OCI-M1 (cell line): ENCODE measurements at places on chromosomes 11 and 22.

- no peak for DNase-seq
These were observed 852.5 kb upstream of the TENM4 start for GRCh38 chr11:80293293-80293692.

DNA sequence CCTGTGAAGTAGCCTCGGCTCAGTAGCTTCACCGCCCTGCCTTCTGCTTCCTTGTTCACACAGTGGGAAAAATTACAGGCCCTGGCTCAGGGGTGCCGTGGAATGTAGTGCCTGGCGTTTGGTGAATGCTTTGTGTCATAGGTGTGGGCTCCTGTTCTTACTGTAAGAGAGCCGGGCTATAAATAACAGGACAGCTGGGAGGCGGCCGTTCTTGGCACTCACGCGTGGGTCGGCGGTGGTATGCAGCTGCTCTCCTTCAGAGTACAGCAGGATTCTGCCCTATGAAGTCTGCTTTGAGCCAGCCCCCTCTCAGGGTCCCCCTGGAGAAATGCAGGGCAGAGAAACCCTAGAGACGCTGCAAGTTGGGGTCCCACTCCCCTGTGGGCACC is 84.2 kb downstream of the CTTN start:
- no peak for DNase-seq

- DNase-seq, result peak; percentile 98
These were observed 14.6 kb upstream of the TEF start for GRCh38 chr22:41367039-41367679.

DNA sequence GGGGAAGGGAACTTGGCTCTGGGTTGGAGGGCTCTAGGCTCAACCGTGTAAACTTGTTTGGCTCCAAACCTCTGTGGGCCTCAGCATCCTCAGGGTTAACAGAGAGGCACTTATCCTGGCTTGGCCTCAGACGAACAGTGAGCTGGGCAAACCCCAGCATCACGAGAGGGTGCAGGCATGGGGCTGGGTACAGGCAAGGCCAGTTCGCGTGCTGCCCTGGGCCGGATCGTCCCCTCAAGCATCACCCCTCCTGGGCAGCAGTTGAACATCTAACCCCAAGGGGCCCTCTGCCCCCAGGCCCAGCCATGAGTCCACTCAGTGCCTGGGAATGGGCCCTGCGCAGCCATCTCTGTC is 1.9 kb downstream of the EHBP1L1 start:
- no peak for DNase-seq

DNA sequence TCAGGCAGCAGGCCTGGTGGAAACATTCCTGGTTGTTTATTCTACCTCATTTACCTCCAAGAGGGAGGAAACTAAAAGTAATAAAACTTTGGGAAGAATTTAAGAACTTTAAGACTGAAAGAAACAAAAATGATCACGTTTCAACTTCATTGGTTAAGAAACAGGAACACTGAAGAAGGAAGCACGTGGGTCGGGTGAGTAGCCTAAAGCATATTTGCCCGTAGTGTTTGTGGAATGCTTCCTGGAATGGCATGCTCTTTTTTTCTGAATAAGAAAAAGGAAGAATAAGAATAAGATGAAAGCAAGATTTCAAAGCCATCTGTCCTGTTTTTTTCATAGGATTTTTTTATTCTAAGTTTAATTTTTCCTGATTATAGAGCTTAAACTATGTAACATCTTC is 83.1 kb downstream of the WNT11 start:
- no peak for DNase-seq

GRCh38 chr22:41658869-41659268 is 29.8 kb downstream of the SNU13 start:
- DNase-seq, result no peak

DNA sequence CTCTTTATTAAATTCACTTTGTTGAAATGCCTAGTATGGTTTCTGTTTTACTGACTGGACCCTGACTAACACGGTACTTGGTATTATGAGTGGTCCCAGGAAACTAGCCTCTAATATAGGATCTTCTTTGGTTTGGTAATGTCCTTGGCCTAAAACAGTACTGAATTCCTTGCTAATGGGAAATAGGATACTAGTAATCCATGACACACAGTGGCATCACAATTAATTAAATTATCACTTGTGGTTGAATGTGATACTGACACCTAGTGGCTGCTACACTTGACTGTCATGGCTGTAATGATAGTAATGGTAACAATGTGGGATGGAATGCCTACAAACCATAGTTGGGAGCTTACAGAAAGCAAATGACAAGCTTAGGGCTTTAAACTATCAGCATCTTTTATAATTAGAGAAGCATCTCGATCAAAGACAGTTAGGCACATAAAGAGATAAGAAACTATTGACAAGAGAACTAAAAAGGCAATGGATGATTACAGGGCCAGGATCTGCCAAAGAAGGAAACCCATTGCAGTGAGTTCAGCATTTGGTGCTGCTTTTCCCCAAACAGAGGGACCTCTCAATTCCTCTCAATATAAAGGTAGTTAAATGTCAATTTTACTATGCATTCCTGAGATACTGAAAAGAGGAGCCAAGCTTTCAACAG is 8.6 kb downstream of the DNHD1 start:
- peak; percentile 67 for DNase-seq

- DNase-seq, result no peak
These were observed 17.4 kb upstream of the ABCC8 start for GRCh38 chr11:17494019-17494418.

DNA sequence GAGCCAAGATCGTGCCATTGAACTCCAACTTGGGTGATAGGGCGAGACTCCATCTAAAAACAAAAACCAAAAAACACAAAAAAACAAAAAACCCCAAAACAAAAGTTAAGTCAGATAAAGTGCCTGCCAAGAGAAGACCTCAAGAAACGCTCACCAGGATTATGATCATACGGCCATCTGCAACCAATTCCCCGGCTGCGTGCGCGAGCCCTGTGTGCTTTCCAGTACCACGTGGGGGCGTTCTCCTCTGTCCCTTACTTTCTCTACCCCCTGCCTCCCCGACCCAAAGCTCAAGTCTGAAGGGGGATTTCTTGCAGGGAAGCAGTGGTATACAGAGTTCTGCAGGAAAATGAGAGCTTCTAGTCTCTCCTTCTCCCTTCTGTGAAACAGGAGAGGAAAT is 10.5 kb upstream of the RPS19BP1 start:
- peak; percentile 72 for DNase-seq

DNA sequence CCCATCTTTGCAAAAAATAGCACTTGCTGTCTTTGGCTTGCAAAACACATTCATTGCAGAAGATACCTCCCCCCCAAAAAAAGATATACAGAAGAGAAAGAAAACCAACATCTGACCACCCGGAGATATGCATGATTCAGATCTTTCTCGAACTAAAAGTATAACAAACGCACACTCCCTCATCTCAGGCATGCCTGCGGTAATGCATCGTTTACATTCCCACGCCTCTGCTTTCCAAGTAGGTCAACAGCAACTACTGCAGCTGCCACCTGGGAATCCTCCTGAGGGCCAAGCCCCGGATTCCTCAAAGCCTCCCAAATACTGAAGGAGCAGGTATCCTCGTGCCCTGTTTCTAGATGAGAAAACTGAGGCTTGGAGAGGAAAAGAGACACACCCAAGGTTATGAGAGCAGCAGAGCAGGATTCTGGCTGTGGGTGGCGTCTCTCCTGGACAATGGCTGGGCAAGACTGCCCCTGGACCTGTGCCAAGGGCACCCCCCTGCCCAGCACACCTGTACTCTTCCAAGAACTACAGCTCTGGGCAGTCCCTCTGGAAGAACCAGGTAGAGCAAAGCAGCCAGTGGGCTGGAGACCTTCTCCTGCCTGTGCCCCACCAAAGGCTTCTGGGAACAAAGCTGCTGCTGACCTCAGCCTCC is 38.1 kb downstream of the NUP50 start:
- no peak for DNase-seq

DNA sequence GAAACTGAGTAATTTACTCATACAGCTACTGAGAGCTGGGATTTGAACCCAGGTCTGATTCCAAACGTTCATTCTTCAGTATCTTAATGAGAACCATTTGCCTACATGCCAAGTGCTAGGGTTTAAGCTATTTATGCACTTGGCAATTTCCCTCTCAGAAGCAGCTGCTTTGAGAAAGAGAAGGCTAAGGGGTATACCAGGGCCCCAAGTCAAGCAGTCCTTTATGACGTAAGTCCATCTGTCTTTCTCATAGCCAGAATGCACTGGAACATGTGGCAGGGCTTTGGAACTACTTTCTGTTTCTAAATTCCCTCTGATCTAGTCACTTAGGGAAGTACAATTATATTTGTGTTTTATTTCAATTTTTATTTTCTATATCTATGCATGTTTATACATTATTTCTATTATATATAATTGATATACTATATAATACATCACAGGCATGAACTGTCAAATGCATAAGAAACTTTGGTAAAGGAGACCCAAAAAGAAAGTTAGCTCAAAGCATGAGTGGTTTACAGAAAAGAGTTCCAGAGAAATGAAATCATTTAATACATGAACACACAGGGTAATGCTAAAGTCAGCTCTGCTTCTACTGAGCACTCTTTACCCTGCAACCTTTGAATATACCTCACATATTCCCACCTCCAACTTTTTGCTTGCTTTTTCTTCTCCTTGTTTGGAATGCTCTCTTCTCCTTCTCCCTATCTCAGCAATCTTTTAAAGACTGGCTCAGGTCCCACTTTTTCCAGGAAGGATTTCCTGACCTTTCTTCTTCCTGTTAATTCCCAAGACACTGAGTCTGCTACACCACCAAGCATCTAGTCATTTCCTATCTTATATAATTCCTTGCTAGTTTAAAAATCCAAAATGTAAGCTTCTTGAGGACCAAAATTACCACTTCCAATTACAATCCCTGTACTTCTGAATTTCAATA is 80.5 kb upstream of the GDPD4 start:
- DNase-seq, result peak; percentile 73

DNA sequence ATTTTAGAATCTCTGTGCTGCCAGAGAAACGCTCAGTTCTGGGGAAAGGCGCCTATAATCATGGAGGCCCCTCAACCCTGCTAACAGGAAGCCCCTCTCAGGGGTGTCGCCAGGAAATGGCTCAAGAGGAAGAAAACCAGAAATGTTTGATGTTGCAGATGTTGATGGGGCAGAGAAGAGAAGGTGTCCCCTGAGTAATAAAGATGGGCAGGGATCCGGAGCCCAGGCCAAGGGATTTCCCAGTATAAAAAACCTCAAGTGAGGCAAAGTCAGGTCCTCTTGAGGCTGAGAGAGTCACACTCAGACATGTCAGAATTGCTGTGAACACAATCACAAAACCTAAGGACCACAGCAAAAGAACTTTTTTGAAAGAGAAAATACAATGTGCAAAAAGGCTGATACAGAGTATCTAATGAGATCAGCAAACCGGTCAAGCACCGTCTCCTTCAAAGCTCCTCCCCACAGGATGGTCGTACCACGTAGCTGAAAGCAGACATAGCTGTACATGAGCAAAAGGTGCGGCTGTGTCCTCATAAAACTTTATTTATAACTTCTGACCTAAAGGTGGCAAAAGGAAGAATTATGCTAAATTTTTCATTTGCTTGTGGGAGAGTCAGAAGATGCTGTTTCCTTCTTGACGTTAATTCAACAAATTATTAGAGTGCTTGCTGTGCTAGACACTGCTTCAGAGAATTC is 12.2 kb downstream of the MOV10L1 start:
- no peak for DNase-seq

DNA sequence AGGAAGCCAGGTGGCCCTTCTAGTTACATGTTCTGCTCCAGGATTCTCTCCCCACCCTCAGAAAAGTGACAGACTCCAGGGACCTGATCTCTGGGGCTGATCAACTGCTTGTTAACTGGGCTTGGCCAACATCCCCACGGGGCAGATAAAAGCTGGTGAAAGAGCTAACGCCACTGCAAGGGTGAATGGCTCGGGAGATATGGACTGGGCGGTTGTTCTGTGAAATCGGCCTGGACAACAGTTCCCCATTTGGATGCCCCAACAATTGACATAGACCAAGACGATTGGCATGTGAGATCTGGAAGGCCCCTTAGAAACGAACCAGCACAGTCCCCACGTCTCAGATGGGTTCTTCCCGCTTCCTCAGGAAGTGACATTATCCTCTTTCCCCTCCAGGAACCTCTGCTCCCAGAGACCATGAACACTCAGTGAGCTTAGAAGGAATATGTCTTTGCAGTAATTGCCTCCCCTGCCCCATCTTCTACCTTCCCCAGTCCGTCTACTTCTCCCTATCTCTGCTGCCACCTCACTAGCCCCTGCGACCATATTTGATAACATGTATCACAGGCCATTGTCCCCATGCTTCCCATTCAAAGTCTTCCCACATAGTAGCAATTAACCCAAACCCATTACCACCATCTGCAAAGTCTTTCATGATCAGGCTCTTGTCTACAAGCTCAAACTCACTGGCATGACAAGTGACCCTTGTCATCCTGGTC is 5.6 kb upstream of the PRG2 start:
- peak; percentile 85 for DNase-seq

- DNase-seq, result no peak
These were observed 1.6 kb downstream of the IFITM10 start for GRCh38 chr11:1748636-1749394.

GRCh38 chr11:47508240-47508957 is 44.5 kb downstream of the CELF1 start:
- DNase-seq, result no peak

DNA sequence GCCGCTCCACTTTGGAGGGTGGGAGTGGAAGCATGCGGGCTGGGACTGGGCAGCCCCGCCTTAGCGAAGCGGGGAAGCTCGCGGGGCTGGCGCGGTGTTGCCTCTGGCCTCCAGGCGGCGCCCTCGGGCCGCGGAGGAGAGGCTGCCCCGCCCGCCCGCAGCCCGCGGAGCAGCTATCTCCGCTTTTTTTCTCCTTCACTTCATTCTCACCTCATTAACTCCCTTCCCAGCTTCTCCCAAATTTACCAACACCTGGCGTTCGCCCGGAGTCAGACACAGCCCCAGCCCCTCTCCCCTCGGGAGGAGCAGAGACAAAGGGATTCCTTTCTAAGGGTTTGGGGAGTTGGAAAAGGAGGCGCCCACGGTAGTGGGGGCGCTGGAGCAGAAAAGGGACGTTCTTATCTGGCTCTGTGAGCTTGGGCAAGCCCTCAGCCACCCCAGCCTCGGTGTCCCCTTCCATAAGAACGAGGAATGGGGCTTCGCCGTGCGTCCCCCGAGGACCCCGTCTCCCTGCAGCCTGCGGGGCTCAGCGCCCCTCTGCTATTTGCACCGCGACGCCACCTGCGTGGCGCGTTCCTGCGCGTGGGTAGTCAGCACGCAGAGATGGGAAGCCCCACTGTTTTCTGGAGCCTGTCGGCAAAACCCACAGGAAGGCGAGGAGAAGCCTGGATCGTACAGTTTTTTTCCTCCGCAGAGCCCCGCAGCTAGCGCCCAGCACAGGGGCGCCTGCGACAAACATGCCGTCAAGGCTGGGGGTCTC is 1.5 kb upstream of the WNT11 start:
- DNase-seq, result peak; percentile 99

DNA sequence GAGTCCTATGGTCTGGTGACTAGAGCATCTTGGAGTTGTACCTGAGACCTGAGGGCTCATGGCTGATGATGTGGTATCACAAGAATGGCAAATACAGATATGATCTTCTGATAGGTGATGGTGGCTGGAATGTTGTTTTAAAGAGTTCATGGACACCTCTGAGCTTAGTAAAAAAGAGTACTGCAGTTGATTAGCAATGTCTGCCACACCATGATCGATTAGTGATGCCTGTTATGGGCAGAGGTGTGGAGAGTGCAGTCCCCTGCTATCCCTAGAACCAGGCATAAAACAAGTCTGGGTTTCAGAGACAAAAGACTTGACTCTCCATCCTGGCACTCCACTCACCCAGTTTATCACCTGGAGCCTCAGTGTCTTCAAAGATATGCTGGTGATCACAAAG is 1.4 kb upstream of the BATF2 start:
- DNase-seq, result peak; percentile 73

GRCh38 chr22:37044634-37045625 is 6.6 kb upstream of the KCTD17 start:
- DNase-seq, result no peak
